ENCODE measurements at places on chromosomes 7 and 10. TPM values are rescaled to one million over a fixed set of nuclear protein-coding genes. Genes with fewer than 3 reads are reported as not detected.

Gene ELAPOR2
- 20.3 TPM for total RNA-seq

Gene COL1A2
- 415 TPM for total RNA-seq

Gene PAPOLB
- 0.42 TPM for total RNA-seq

Gene JCAD
- 64.2 TPM for total RNA-seq

Gene RPP30
- total RNA-seq, result 31.8 TPM

Gene MTG1
- 15.2 TPM for total RNA-seq

Gene EFCAB10
- total RNA-seq, result not detected

Gene NCAPG2
- total RNA-seq, result 4.2 TPM

Gene CYP2C19
- not detected for total RNA-seq

Gene CYP3A4
- not detected for total RNA-seq

Gene CYP3A7
- not detected for total RNA-seq

Gene AZGP1
- total RNA-seq, result 2.5 TPM

Gene NYAP1
- 3.2 TPM for total RNA-seq

Gene C1GALT1
- total RNA-seq, result 9.6 TPM

All from esophagus muscularis mucosa (tissue), 4 donors.